T-helper 1 cell (primary cell): ENCODE measurements at places on chromosomes 7 and 10.

DNA sequence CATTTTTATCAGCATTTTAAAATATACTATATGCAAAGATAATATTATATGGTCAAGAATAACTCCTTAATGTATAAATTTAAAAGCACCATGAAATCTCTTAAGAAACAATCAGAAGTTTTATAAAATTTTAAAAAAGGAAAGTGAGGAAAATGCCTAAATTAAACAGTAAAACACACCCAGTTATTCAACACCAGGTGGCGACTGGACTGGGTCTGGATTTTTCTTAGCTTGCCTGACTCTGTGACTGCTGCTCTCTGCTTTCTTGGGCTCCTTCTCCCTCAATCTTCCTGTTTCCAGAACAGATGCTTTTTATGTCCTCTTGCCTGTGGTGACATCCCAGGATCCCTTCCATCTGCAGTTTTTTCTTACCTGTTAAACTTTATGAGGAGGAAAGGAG is 200.3 kb downstream of the BICC1 start:
- DNase-seq = no peak

- no peak for DNase-seq
These were observed 427.1 kb downstream of the TCERG1L start for GRCh38 chr10:130884456-130884855.

DNA sequence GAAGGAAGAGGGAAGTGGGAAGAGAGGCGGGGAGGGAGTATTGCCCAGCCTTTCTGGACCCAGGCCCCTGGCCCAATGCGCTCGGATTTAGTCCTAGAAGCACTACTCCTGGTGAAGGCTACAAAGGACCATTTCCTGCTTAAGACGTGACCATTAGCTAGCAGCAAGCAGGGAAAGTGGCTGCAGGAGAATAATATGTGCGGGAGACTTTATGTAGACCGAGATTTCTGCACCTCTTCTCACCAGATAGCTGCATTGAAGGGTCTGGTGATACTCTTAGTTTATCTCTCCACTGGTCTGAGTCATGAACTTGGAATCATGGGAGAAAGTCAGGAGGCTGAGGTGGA is 3.1 kb downstream of the VAX1 start:
- DNase-seq = no peak

- DNase-seq = no peak
These were observed 386.6 kb downstream of the SH2D4B start for GRCh38 chr10:80924063-80924952.

DNA sequence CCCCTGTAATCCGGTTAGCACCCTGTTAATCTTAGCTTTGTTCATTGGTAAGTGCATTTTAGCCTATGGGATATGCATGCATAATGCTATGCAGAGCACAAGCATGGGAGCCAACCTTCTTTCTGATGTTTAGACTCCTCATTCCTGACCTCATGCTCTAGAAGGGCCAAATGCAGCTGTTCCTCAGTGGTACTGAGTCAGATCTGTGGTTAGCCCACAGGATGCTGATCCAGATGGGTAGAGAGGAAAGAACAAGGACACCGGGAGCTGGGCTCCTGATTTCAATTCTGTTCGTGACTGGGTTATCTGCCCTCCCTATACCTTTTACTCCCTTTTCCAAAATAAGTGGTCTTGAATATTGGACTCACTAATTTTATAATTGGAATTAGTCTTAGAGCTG is 31.7 kb upstream of the C10orf90 start:
- DNase-seq = no peak

DNA sequence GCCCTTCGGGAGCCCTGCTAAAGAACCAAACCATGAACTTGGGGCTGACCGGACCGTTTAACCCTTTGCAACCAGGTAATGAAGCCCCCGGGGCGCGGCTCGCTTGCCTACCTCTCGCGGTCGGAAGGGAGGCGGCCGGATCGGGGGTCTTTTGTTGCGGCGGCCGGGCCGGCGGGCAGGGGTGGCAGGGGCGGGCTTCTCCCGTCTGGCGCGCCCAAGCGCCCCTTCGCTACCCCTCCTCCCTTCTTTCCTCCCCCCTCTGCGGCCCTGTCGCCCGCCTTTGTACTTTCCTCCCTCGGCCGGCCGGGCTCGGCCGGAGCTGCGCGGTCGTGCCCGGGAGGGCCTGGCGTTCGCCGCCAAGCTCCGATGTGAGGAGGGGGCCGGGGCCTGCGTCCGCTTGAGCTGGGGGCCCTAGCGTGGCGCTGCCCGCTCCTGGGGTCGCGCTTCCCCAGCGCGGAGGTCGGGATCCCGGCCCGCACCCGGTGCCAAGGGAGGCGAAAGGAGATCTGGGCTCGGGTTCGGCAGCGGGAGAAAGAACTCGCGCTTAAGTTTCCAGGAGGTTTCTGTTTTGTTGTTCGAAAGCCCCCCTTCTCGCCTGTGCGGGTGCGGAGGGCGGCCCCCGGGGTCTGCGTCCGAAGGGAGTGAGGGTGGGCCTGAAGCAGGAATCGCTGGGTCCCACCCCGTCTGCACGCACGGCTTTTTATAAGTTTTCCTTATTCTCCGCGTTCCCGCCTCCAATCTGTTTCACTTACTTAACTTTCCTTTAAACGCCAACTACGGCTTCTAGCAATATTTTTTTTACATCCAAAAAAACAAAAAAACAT is 436.8 kb upstream of the GALNT17 start:
- no peak for DNase-seq

- DNase-seq = no peak
These were observed 261.9 kb downstream of the PTPRN2 start for GRCh38 chr7:158325530-158326381.

DNA sequence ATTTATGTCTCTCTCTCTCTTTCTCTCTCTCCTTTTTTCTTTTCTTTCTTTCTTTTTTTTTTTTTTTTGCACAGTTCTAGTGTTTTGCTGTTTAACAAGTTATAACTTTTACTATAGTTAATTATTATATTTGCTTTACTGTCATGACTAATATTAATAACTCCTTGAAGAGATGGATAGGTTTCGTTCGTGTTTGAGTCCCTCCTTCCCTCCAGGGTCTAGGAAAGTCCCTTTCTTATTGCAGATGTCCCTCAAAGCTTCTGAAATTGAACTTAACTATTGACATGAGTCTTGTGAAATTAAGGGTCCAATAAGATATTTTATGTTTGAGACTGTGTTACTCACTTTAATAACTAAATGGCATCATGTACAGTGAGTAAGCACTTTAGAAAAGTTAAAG is 131.4 kb downstream of the PLXDC2 start:
- no peak for DNase-seq

DNA sequence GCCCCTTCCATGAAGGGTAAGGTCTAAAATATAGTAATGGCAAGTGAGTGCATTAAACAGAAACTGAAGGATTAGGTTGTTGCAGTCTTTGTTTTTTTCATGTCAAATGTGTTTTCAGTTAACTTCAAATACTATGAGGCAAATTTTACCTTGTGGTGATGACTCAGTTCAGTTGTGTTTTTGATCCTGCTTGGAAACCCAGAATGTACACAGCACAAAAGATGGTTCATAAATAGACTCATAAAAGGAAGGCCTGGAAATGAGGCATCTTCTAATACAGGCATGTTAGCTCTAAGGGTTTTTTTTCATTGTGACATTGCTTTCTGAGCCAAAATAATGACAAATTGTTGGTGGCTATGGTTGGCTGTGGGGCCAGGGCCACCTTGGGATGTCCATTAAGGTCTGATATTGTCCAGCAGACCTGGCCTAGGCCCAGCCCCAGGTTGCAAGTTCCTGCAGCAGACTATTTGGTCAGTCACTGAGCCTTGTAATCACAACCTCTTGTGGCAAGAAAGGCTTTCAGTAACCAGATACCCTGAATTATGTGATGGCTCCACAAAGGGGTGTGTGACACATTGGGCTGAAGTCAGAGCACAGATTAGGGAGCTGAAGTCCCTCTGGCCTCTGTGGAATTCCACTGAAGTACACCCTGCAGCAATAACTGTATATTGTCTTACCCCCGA is 69.0 kb upstream of the SAMD8 start:
- DNase-seq = peak; percentile 33

GRCh38 chr10:70308121-70309060 is 24.6 kb upstream of the NPFFR1 start:
- DNase-seq = no peak

- DNase-seq = no peak
These were observed 9.0 kb upstream of the ATP6V0E2 start for GRCh38 chr7:149864751-149865150.

- DNase-seq = no peak
These were observed 159.7 kb upstream of the YAE1 start for GRCh38 chr7:39406467-39406866.

GRCh38 chr7:11203683-11204082 is 230.0 kb downstream of the PHF14 start:
- DNase-seq = no peak

DNA sequence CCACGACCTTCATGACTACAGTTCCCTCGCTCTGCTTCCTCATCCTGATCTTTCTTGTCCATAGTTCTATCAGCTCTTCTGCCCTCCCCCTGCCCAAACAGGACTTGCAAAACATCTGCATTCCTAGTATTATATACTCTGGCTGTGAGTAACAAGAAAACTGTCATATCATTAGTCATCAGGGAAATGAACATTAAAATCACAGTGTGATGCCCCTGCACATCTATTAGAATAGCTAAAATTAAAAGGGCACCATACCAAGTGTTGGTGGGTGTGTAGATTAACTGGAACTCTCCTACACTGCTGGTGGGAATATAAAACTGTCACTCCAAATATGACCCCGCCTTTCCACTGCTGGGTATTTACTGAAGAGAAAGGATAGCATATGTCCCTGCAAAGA is 141.8 kb downstream of the C7orf25 start:
- DNase-seq = no peak

DNA sequence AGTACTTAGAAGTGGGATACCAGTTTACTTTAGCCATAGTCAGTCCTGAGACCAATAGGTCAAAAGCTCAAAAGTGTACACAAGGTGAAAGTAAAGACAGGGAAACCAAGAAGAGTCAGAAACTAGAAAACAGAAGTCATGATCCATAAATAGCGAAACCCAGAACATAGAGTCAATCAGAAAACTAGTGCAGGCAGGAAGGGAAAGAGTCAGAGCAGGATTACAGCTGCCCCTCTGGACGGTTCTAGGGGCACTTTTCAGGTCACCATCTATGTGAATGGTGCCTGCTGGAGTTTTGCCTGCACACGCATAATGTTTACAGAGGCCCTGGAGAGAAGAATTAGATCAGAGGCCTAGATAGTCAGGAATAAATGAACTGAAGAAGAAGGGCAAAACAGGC is 22.4 kb upstream of the DMTF1 start:
- no peak for DNase-seq

GRCh38 chr7:79504607-79505389 is 51.3 kb upstream of the MAGI2 start:
- DNase-seq = no peak

- DNase-seq = no peak
These were observed 3.7 kb upstream of the ZNF800 start for GRCh38 chr7:127396184-127396583.

DNA sequence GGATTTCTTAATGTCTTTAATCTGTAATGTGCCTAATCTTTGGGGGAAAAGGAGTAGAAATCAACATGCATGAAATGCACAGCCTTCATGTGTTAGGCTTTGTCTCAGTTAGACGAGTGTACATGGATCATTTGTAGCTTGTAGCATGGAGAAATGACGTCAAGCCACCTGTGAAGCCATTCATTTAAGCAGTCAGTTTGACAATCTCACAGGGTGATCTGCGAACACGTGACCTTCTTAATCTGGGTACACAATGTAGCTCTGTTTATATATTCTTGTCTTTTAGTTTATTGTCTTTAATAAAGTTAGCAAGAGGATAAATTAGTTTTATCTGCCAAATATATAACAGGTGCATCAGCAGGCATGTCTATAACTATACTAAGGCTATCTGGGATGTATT is 351.9 kb upstream of the LRGUK start:
- DNase-seq = no peak

GRCh38 chr7:124635416-124635815 is 130.2 kb downstream of the GPR37 start:
- DNase-seq = no peak

DNA sequence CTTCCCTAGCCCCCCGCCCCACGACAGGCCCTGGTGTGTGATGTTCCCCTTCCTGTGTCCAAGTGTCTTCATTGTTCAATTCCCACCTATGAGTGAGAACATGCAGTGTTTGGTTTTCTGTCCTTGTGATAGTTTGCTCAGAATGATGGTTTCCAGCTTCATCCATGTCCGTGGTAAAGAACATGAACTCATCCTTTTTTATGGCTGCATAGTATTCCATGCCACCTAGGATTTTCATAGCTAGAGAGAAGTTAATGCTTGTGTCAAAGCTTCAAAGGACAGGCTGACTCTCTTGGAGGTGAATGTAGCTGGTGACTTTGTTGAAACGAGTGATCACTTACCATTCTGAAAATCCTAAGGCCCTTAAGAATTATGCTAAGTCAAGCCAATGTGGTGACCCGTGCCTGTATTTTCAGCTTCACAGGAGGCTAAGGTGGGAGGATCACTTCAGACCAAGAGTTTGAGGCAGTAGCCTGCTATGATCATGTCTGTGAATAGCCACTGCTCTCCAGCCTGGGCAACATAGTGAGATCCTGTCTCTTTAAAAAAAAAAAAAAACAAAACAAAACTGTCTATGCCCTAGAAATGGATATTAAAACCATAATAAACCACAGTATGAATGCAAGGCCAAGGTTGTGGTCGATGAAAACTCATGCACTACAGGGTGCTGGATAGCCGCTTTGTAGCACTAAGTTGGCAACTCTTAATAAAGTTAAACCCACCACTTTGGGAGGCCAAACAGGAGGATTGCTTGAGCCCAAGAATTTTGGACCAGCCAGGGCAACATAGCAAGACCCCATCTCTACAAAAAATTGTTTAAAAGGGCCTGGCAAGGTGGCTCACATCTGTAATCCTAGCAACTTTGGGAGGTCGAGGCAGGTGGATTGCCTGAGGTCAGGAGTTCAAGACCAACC is 52.0 kb downstream of the CUL1 start:
- DNase-seq = no peak

GRCh38 chr7:148020679-148021078 is 569.9 kb upstream of the C7orf33 start:
- DNase-seq = no peak

DNA sequence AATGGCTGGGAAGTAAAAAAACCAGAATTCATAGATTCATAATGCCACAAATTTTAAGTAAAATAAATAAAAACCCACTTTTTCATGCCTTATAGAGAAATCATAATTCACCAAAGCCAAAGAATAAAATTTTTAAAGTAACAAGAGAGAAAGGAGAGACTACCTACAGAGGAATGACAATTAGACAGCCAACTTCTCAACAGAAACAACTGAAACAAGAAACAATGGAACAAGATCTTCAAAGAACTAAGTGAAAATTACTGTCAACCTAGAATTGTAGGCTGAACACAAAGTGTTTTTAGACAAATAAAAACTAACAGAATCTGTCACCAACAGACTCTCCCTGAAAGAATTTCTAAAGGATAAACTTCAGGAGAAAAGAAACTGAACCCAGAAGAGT is 15.6 kb upstream of the KCNMA1 start:
- DNase-seq = no peak

GRCh38 chr7:115135146-115135545 is 213.3 kb downstream of the MDFIC start:
- no peak for DNase-seq

- DNase-seq = no peak
These were observed 155.1 kb upstream of the FZD8 start for GRCh38 chr10:35797187-35797586.

GRCh38 chr7:158024881-158025280 is 562.7 kb downstream of the PTPRN2 start:
- DNase-seq = no peak

GRCh38 chr7:123343611-123344010 is 143.8 kb upstream of the SLC13A1 start:
- no peak for DNase-seq

- DNase-seq = no peak
These were observed 96.0 kb downstream of the HTR5A start for GRCh38 chr7:155166108-155166507.

- no peak for DNase-seq
These were observed 62.6 kb upstream of the EFCAB10 start for GRCh38 chr7:105643851-105644250.
